ENCODE measurements at places on chromosomes 7 and 10. TPM values are rescaled to one million over a fixed set of nuclear protein-coding genes. Genes with fewer than 3 reads are reported as not detected.

Gene SPDYE11
- total RNA-seq = not detected

Gene HOXA3
- total RNA-seq = not detected

Gene BLNK
- not detected for total RNA-seq

Gene AGBL3
- 2.1 TPM for total RNA-seq

Gene SPDYE18
- not detected for total RNA-seq

Gene TMEM72
- not detected for total RNA-seq

Gene LBX1
- total RNA-seq = not detected

Gene NPSR1
- total RNA-seq = not detected

DNA sequence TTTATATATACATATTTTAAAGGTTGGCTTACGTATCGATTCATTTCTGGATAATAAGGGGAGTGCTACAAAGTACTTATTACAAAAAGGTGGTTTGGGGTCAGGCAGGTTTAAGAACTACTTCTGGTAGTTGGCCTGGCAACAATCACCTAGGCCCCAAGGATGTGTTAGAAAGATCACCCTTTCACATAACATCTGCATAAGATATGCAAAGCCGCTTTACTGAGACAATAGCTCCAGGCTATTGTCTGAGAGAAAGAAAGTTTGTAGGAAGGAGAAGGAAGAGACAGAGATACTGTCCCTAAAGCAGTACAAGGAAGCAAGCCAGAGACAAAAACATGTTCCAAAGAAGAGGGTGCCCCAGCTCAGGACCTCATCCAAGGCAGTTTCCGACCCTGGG lies 6.2 kb downstream of the PAXIP1 start:
- peaks cover 12% of the 10 kb centered on the region for H3K4me1 ChIP-seq
- peak overlapping the region; percentile 10 for H3K4me3 ChIP-seq
- H3K27me3 ChIP-seq = no peaks in the 10 kb centered on the region
- H3K36me3 ChIP-seq = no peaks in the 10 kb centered on the region
- no peak overlapping the region for H3K27ac ChIP-seq
- peak; percentile 66 for DNase-seq

DNA sequence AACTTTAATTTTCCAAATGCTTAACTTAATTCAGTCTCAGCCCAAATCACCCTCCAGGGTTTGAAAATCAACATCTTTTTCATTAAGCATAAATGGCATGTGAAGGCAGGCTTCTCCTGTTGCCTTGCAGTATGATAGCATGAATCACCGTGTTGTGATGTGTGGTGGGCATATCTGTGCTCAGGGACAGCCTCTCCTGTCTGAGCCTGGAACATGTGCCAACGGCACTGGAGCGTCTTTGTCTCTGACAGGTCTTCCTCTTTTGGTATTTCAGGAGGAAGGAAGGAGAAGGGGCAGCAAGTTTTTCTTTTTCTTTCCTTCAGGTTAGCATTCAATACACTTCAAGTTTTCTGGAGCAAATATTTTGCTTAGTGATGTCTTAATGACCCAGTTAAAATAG lies 57.6 kb downstream of the LRGUK start:
- H3K27me3 ChIP-seq = no peaks in the 10 kb centered on the region
- no peaks in the 10 kb centered on the region for H3K36me3 ChIP-seq
- H3K27ac ChIP-seq = no peak overlapping the region
- no peak for DNase-seq
- H3K4me3 ChIP-seq = no peak overlapping the region
- no peaks in the 10 kb centered on the region for H3K4me1 ChIP-seq

DNA sequence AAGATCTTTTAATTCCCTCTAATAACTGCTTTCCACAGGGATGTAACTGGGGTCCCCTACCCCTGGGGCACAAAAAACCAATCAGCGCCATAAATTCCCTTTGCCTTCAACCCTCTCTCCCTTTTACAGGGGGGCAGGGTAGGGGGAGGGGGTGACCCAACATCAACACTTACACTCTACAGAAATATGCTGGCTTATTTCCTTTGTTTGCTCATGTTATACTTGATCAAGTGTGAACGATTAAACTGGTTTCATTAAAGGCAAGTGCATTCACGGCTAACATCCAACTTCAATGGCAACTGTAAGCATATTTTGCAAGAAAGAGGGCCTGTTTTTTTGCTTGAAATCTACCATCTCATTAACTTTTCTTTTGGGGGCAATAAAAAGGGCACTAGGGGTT lies 2.9 kb downstream of the CTBP2 start:
- H3K27me3 ChIP-seq = no peaks in the 10 kb centered on the region
- peak overlapping the region; percentile 93 for H3K4me3 ChIP-seq
- DNase-seq = no peak
- no peaks in the 10 kb centered on the region for H3K36me3 ChIP-seq
- H3K27ac ChIP-seq = no peak overlapping the region
- H3K4me1 ChIP-seq = peaks cover 60% of the 10 kb centered on the region

GRCh38 chr10:35565602-35566081 lies 39.5 kb upstream of the GJD4 start:
- H3K27me3 ChIP-seq = no peaks in the 10 kb centered on the region
- no peaks in the 10 kb centered on the region for H3K4me1 ChIP-seq
- no peak for DNase-seq
- no peak overlapping the region for H3K27ac ChIP-seq

DNA sequence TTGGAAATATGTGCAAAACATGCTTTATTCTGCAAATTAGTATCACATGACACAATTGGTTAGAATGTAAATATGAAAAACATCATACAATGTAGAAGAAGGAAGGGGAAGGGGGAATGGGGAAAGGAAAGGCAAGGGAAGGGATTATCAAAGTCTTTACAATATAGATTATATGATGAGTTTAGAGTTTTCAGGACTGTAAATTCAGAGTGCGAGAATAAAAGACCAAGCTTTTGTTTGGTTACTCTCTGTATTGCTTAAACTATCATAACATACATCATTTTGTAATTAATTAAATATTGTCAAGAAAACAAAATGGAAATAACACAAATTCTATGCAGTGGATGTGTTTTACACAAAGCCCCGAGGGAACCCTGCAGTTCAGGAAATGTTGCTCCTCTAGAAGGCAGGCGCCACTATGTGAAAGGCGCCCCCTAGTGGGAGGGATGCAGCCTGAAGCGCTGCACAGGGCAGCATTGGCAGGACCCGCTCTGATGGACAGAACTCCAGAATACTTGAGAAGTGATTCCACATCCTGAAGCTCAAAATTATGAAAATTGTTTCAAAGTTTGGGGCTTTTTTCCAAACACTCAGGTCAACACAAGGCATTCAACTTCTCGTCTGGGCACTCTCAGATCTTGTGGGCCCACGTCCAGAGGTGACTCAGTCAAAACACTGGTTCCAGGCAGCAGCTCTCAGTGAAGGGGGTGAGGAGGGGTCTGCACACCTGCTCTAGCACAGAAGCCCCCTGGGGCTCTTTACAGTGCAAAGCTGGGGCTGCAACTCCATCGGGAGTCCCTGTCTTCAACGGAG lies 31.6 kb upstream of the TMEM254 start:
- no peaks in the 10 kb centered on the region for H3K36me3 ChIP-seq
- no peak overlapping the region for H3K4me3 ChIP-seq
- DNase-seq = peak; percentile 90

GRCh38 chr10:130961506-130962239 lies 349.8 kb downstream of the TCERG1L start:
- H3K27me3 ChIP-seq = no peaks in the 10 kb centered on the region
- DNase-seq = no peak
- H3K36me3 ChIP-seq = no peaks in the 10 kb centered on the region
- no peaks in the 10 kb centered on the region for H3K4me1 ChIP-seq
- no peak overlapping the region for H3K27ac ChIP-seq
- no peak overlapping the region for H3K4me3 ChIP-seq

DNA sequence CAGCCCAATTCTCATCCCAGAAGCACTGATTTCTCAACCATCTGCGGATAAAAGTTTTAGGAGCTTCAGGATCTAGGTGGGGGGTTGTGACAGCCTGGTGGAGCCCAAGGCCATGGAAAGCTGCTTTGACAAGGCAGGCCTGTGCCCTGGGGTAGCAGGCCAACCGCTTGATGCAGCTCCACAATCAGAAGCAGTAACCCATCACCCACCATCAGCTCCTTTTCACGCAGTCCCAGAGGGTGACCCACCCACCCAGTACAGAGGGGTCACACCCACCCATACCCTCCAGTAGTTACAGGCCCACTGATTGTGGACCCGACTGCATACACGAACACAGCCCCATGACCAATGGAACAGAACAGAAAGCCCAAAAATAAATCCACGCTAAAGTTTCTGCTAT lies 253.9 kb downstream of the AHR start:
- no peak overlapping the region for H3K4me3 ChIP-seq
- no peaks in the 10 kb centered on the region for H3K36me3 ChIP-seq
- no peak for DNase-seq
- no peaks in the 10 kb centered on the region for H3K4me1 ChIP-seq
- no peaks in the 10 kb centered on the region for H3K27me3 ChIP-seq
- no peak overlapping the region for H3K27ac ChIP-seq

DNA sequence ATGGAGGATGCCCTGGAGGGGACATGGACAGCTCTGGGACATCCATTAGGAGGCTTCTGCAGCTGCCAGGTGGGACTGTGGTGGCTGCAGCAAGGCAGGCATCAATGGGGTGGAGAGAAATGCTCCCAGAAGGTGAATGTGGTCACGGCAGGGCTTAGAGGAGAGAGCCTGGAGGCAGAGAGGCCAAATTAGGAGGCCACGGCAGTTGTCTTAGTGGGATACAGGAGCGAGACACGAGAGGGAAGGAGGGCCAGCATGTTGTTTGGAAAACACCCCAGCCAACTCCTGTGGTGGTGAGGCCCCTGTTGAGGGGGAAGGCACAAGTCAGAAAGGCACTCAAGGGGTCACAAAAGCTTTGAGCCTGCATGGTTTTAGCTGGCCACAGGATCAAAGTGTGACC lies 14.6 kb upstream of the ECHDC3 start:
- no peak for DNase-seq
- no peaks in the 10 kb centered on the region for H3K4me1 ChIP-seq
- no peaks in the 10 kb centered on the region for H3K36me3 ChIP-seq
- H3K27ac ChIP-seq = no peak overlapping the region

DNA sequence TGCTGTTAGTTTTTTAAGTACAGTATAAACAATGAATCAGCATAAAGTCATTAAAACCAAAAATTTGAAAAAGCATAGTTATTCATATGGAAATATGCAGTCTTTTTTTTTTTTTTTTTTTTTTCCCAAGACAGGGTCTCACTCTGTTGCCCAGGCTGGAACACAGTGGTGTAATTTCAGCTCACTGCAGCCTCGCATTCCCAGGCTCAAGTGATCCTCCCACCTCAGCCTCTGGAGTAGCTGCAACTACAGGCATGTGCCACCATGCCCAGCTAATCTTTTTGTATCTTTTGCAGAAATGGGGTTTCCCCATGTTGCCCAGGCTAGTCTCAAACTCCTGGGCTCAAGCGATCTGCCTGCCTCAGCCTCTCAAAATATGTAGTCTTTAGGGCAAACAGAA lies 182.0 kb downstream of the SEMA3E start:
- H3K36me3 ChIP-seq = no peaks in the 10 kb centered on the region
- H3K4me1 ChIP-seq = peaks cover 16% of the 10 kb centered on the region
- H3K27me3 ChIP-seq = no peaks in the 10 kb centered on the region
- H3K4me3 ChIP-seq = no peak overlapping the region
- DNase-seq = no peak

GRCh38 chr7:50620433-50620832 lies 55.2 kb upstream of the DDC start:
- no peak for DNase-seq
- H3K27me3 ChIP-seq = no peaks in the 10 kb centered on the region
- no peak overlapping the region for H3K27ac ChIP-seq
- no peaks in the 10 kb centered on the region for H3K36me3 ChIP-seq
- H3K4me3 ChIP-seq = no peak overlapping the region

All from neural progenitor cell (in vitro differentiated cells).